Natural killer cell treated with Interleukin-12 subunit alpha and Interleukin-12 subunit beta and Interleukin-15 and Interleukin-18, amount 100 ng/mL, for 72 hours (primary cell): ENCODE measurements at places on chromosomes 7 and 10. TPM values are rescaled to one million over a fixed set of nuclear protein-coding genes. Genes with fewer than 3 reads are reported as not detected.

Gene POLL
- 37.3 TPM for total RNA-seq

DNA sequence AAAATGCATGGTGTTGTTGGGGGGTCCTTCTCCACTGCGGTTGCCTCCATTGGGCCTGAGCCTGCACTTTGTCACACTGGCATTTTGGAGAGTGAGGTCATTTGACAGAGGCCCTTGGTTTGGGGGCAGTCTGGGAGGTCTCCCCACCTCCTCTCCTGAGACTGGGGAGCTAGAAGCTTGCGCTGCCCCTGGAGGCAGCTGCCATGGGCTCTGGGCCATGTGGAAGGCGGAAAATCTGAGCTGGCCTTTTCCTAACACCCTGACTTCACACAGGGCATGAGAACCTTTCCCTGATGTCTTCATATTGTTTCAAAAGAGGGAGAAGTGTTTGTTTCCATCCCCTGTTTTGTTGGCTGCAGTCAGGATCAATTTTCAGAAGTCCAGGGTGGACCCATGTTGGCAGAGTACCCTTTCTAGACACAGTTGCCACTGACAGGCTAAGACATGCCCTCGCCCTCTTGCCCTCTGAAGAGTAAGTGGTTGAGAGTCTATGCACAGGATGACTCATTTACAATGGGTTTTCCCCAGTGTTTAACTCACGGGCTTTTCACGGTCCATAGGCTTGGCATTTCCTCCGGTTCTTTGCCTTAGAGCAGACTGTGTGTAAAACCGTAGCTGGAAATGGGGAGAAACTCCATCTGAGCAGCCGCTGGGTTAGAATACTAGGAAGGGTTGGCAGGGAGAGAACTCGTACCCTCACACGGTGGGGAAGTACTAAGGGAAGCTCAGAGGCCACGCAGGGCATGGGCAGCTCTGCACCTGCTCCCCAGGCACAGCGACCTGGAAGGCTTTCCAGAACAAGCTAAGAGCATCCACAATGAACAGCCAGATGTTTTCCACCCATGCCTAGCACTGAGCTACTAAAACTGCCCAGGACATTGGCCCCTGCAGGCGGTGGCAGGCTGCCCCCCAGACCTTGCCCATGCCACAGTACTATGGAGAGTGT lies 655.0 kb downstream of the SDK1 start:
- DNase-seq, result no peak

Gene PDCD4
- 36.7 TPM for total RNA-seq

DNA sequence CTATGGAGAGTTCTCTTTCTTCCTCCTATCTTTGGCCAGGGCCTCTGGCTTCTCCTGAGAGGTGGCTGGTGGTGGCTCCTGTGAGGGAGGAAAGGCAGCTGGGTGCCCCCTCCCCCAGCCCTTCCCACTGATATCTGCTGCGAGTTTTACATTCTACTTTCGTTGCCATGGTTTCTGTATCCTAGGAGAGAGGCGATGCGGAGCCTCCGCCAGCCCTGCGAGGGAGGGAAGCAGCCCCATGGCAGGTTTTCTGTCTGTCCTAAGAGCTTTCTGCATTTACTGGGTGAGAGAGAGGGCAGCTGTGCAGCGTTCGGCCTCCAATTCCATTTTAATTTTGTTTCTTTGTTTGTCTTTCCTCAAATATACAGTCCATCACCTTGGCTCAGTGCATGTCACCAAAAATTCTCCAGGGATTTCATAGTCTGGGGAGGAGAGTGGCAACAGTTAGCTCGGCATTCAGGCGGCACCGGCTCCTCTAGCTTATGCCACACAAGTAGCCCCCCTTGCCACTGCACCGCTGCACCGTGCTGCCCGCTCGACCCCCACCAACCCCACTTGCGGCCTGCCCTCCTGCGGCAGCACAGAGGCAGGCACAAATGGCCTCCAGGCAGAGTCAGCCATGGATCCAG lies 20.4 kb downstream of the DNAJB12 start:
- DNase-seq, result no peak

DNA sequence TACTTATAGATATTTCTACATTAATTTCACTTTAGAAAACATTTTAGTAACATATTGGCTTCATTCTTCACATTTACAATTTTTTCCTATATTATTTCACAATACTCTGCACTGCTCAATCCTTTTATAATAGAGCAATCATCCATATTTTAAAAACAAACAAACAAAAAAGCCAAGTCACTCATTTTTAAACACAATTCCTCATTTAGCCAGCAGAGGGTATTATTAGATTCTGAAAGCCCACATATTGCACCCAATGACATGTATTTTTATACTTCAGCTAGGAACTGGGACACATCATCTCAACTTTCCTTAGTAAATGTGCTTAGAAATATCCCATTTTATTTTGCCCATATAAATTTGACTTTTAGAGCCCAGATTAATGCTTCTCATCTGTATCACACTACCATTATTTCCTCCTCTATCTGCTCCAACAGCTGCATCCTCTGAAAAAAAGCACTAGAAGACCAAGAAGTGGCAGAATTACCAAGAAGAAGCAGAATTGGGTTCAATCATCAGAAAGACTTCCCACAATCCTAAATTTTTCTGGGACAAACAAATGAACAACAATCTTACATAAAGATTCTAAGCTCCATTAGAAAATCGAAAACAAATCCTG lies 29.5 kb downstream of the CTNNA3 start:
- DNase-seq, result no peak

Gene MET
- 0.33 TPM for total RNA-seq

Gene HMX3
- total RNA-seq, result not detected

- no peak for DNase-seq
Measured at GRCh38 chr10:125000366-125001312, 58.7 kb downstream of the ZRANB1 start.

- no peak for DNase-seq
Measured at GRCh38 chr10:132450466-132450824, 53.4 kb downstream of the PWWP2B start.

Gene CPED1
- total RNA-seq, result not detected

- DNase-seq, result no peak
Measured at GRCh38 chr10:33352615-33353014, 18.1 kb upstream of the NRP1 start.

GRCh38 chr10:120938822-120939221 lies 87.7 kb downstream of the WDR11 start:
- no peak for DNase-seq
